Left cardiac atrium (tissue), 4 donors: ENCODE measurements at places on chromosomes 4 and X. TPM values are rescaled to one million over a fixed set of nuclear protein-coding genes. Genes with fewer than 3 reads are reported as not detected.

Gene RNF128
- 0.74 TPM for total RNA-seq

Gene VEGFD
- total RNA-seq, result 13.9 TPM

Gene BMPR1B
- 2.0 TPM for total RNA-seq

Gene TNMD
- total RNA-seq, result 0.77 TPM

Gene ZFP42
- total RNA-seq, result not detected

Gene DUSP21
- not detected for total RNA-seq

Gene KIAA0232
- 52.9 TPM for total RNA-seq

Gene UGT2B15
- not detected for total RNA-seq

Gene ARHGAP36
- not detected for total RNA-seq

Gene ABLIM2
- 23.1 TPM for total RNA-seq

Gene CLDN34
- total RNA-seq, result not detected

Gene ZFP92
- total RNA-seq, result 2.0 TPM

Gene MXD4
- total RNA-seq, result 46.9 TPM

Gene DCAF4L1
- 0.37 TPM for total RNA-seq

Gene MCF2
- 1.1 TPM for total RNA-seq

Gene CYTL1
- total RNA-seq, result 1.4 TPM

Gene GAGE12J
- total RNA-seq, result not detected

Gene FAAH2
- total RNA-seq, result 0.41 TPM

Gene PCDH18
- 21.1 TPM for total RNA-seq
